HuH-7.5 (cell line): ENCODE measurements at places on chromosomes 1 and 21.

DNA sequence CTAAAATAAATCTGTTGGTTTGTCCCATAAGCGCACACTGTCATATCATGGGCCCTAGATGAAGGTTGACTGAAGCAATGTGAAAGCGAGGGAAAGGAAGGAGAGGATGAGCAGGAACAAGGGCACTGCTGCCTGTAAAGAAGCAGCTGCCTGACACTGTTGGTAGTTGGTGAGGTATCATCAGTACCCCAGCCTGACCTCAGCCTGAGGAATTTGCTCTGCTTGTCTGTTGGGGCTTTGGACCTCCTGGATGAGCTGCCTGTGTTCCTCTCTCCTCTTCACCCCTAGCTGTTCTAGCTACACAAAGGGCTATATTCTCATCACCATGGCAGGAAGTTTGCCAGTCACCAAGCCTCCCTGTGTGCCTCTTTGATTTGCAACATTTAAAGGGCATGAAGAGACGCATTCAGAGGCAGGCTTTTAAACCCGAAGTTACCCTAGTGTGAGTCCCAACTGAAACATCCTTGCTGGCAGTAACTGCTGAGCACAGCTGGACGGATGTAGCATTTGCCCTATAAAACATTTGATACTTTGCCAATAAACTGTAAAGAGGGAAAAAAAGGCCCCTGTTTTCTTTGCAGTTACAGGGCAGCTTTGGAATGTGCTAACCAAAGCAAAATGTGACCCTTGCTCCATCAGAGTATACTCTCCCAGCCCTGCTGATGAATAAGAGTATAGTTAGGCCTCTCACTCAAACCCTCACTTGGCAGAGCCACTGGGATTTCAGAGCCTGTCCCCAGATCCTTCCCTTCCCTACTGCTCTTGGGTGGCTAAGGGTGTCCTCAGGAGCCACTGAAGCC is 22.2 kb upstream of the SPATA6 start:
- peak; percentile 40 for DNase-seq

DNA sequence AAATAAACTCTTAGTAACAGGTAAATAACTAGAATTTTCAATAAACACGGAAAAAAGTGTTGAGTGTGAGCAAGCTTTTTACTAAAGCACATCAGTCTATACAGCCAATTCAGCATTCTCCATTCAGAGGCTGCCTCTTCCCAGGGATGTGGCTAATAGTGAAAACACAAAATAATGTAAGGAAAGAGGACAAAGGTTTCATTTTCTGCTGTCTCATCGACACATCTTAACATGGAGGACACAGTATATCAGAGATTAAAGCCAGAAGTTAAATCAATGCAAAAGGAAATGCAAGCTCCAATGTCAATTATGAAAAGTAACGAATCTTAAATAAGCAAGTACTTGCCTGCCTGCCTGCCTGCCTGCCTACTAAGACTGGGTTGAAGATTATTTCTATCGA is 43.2 kb downstream of the LUZP1 start:
- no peak for DNase-seq

GRCh38 chr1:64505944-64506655 is 36.2 kb downstream of the CACHD1 start:
- no peak for DNase-seq

- peak; percentile 25 for DNase-seq
Observed at GRCh38 chr1:244896550-244896949, 32.2 kb upstream of the HNRNPU start.

DNA sequence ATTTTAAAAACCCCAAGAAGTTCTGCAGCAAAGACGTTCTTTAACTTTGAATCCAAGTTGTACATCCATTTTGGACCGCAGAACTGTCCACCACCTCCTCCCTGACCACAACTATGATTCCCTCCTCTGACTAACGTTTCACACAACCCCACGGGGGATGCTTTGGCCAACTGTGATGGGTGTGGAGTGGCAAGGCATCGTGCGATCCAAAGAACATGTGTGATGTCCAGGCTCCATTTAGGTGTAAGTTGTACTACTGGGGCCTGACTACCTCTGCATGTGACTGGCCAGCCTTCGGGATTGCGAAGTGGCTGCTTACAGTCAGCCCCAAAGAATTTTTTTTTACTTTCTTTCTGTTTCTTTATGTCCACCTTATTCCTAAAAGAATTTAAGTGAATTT is 6.7 kb downstream of the KCNJ15 start:
- DNase-seq = no peak

DNA sequence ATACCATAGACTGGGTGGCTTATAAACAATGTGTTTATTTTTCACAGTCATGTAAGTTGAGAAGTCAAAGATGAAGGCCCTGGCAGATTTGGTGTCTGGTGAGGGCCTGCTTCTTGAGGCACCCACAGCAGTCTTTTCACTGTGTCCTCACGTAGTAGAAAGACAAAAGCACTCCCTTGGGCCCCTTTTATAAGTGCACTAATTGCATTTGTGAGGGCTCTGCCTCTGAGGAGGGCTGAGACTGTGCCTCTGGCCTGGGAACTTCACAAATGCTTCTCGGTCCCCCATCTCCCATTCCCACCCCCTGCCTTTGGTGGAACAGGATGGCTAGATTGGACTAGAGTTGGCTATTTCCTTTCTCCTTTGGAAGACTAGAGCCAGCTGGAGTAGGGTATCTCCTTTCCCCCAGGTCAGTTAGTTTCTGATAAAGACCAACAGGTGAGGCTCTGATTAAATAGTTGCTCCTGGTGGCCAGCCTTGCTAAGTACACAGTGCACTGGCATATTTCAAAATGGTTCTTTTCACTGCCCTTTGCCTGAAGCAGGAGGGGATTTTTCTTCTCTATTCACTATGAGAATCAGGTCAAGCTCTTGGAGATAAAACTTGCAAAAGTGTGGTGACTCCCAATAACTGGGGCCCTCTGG is 82.9 kb downstream of the PLPPR4 start:
- DNase-seq = no peak

DNA sequence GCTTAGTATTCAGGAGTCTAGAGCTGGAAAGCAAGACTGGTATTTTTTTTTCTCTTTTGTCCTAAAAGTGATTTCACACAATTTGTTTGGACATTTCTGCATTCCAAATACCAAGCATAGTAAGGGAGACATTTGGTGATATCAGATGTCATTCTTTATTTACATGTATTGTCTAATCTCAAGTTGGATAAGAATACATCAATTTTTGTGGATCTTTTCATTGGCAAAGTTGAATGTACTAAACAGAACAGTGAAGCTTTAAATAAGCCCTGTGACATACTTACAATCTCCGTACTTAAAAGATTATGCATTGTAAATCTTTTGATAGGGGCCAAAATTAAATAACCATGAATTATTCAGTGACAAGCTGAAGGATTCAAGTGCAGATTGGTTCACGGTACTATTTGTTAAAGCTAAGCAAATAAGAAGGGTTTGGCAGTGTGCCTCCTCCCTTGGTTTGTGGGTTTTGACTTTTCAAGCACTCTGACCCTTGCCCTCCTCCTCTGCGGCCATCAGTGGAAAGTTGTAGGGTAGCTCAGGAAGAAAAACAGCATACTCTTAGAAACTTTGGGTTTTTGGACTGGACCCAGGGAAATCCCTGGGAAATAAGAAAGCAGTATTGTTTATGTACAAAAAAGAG is 663.7 kb downstream of the ADGRL2 start:
- DNase-seq = peak; percentile 13

DNA sequence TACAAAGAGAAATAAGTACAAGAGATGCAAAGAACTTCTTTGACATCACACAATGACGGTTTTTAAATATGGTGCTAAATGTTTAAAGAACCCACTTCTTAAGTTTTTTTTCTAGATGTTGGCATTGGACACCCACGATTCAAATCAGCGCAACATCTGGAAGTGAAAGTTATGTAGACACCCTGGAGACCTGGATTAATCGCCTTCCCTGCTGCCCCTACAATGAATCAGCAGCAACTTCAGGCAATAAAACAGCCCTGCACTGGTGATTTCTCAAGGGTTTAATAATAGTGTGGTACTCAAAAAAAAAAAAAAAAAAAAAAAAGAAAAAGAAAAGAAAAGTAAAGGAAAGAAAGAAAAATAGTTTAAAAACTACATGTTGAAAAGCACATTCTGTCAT is 248.3 kb downstream of the NUF2 start:
- no peak for DNase-seq

DNA sequence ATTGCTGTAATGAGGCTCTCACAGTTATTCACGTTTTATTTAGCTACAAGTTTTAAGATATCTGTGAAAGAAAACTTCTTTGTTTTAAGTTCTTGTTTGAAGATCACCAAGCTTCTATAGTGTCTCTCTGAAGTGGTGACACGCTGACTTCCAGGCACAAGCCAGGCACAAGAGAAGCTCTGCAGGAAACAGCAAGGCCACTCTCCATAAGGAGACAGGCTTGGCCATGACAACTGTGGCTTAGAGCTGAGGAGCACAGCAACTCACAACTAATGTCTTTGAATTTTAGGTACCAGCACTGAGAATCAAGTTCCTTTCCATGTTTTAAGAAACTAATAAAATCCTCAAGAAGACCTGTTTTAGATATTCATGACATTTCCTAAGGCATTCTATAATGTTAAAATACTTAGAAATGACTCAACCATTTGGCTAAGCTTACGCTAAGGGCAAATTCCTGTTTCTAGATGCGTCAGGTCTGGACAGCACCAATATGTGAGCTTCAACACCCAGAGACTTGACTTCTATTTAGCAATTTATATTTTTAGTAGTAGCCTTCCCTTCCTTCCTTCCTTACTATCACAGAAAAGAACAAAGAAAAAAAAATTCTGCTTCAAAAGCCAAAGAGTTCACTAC is 40.2 kb downstream of the APP start:
- DNase-seq = no peak

- no peak for DNase-seq
Observed at GRCh38 chr1:59678040-59678439, 136.7 kb upstream of the HOOK1 start.

GRCh38 chr1:26408604-26409003 is 2.0 kb upstream of the LIN28A start:
- peak; percentile 72 for DNase-seq

GRCh38 chr1:12636098-12636950 is 7.6 kb upstream of the AADACL4 start:
- DNase-seq = no peak

GRCh38 chr21:15282665-15283064 is 217.9 kb upstream of the NRIP1 start:
- no peak for DNase-seq

DNA sequence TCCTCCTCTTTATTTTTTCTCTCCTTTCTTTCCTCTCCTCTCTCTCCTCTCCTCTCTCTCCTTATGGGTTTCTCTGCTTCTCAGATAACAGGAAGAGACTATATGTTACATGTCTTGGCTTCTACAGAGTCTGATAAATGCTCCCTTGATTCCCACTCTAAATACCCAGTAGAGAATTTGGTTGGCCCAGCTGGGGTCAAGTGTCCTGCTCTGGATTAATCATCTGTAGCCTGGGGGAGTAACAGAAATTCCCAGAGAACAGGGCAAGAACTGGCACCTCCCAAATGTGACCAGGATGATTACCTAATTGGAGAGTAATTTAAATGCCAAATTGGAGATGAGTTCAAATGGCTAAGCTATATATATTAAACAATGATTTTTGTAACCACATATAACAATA is 146.1 kb upstream of the LMO4 start:
- DNase-seq = no peak

- DNase-seq = no peak
Observed at GRCh38 chr1:106880226-106880625, 176.2 kb upstream of the PRMT6 start.

GRCh38 chr1:200035397-200035955 is 8.0 kb downstream of the NR5A2 start:
- no peak for DNase-seq

DNA sequence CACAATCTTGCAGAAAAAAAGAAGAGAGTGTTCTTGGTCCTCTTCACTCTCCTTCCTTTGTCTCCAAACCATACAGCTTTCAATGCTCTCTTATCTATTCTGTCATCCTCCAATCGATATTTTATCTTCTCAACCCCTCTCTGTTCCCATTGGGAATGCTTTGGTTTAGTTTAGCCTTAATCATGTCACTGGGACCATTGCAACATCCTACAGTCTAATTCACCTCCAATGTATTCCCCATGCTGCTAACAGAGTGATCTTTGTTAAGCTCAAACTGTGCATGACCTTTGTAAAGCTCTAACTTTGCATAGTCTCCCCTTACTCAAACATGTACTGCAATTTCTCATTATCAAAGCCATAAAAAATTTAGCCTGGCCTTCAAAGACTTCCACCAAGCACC is 2.9 kb downstream of the MPL start:
- peak; percentile 36 for DNase-seq

DNA sequence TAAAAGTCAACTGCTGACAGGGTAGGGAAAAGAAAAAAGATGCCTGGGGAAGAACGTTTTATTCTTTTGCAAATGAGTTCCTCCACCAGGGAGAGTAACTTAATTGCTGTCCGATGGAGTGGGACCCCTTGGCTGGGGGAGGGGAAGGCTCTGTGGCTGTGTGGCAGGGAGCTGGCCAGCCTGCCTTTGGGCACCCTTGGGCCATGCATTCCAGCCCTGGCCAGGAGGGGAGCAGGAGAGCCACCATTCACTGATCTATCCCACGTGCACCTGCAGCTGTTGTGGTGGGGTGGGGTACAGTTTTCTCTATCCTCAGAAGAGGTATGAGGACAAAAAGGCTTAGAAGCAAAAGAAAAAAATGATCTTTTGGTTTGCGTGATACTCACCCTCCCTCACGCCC is 116.9 kb downstream of the KCNK1 start:
- DNase-seq = no peak

GRCh38 chr1:156690675-156691036 is 13.4 kb upstream of the NES start:
- no peak for DNase-seq

DNA sequence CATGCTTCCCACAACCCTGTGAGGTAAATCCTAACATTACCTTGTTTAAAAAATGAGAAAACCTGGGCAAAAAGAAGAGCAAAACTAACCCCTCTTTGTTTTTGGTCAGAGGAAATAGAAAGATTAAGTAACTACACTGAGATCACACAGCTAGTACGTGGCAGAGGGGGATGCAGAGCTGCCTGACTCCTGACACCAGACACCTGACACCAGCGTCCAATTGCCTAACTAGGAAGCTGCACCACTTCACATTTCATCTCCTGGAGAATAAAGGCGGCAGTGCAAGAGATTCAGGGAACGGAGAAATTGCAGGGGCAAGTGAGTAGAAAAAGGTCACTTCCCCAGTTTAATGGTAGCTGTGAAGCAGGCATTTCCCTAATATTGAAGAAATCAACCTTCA is 229.3 kb upstream of the PTBP2 start:
- DNase-seq = no peak

GRCh38 chr1:10753299-10753698 is 43.1 kb downstream of the CASZ1 start:
- no peak for DNase-seq

GRCh38 chr1:235952950-235953615 is 86.4 kb upstream of the LYST start:
- no peak for DNase-seq
